Neural crest cell (in vitro differentiated cells): ENCODE measurements at places on chromosomes 3 and 15. TPM values are rescaled to one million over a fixed set of nuclear protein-coding genes. Genes with fewer than 3 reads are reported as not detected.

- H3K27me3 ChIP-seq: no peaks in the 10 kb centered on the region
- no peak overlapping the region for H3K27ac ChIP-seq
- H3K4me3 ChIP-seq: no peak overlapping the region
- DNase-seq: peak; percentile 67
- H3K36me3 ChIP-seq: peaks cover 4% of the 10 kb centered on the region
These were observed 28.3 kb downstream of the IDH3A start for GRCh38 chr15:78177447-78177873.

GRCh38 chr3:112061152-112061551 lies 25.0 kb upstream of the C3orf52 start:
- H3K4me1 ChIP-seq: no peaks in the 10 kb centered on the region
- no peaks in the 10 kb centered on the region for H3K36me3 ChIP-seq
- H3K27me3 ChIP-seq: no peaks in the 10 kb centered on the region
- H3K27ac ChIP-seq: no peak overlapping the region
- DNase-seq: no peak
- no peak overlapping the region for H3K4me3 ChIP-seq

- no peak overlapping the region for H3K27ac ChIP-seq
- peaks cover 15% of the 10 kb centered on the region for H3K4me1 ChIP-seq
- no peaks in the 10 kb centered on the region for H3K27me3 ChIP-seq
- H3K4me3 ChIP-seq: no peak overlapping the region
- DNase-seq: no peak
- no peaks in the 10 kb centered on the region for H3K36me3 ChIP-seq
These were observed 218.5 kb upstream of the TTC14 start for GRCh38 chr3:180383332-180384020.

Gene FGD5
- total RNA-seq: 0.27 and 0.61 TPM in 2 replicates

Gene SPRED1
- 40.0 and 44.2 TPM in 2 replicates for total RNA-seq

Gene CLPX
- 42.0 and 42.2 TPM in 2 replicates for total RNA-seq

Gene MRAS
- total RNA-seq: 24.7 and 27.0 TPM in 2 replicates

Gene SCAANT1
- not detected in 2 replicates for total RNA-seq

- no peak for DNase-seq
- no peak overlapping the region for H3K27ac ChIP-seq
- H3K4me3 ChIP-seq: no peak overlapping the region
- H3K4me1 ChIP-seq: peaks cover 3% of the 10 kb centered on the region
These were observed 158.6 kb downstream of the ADAM10 start for GRCh38 chr15:58590926-58591325.

GRCh38 chr3:137769322-137770065 lies 5.4 kb downstream of the SOX14 start:
- H3K4me3 ChIP-seq: peak overlapping the region; percentile 19
- DNase-seq: no peak
- H3K27me3 ChIP-seq: peaks cover 100% of the 10 kb centered on the region
- H3K36me3 ChIP-seq: no peaks in the 10 kb centered on the region
- no peak overlapping the region for H3K27ac ChIP-seq

- no peak for DNase-seq
- no peak overlapping the region for H3K27ac ChIP-seq
- no peaks in the 10 kb centered on the region for H3K36me3 ChIP-seq
- no peak overlapping the region for H3K4me3 ChIP-seq
These were observed 104.3 kb downstream of the CPN2 start for GRCh38 chr3:194246709-194247349.

- H3K4me1 ChIP-seq: peaks cover 16% of the 10 kb centered on the region
- H3K27me3 ChIP-seq: no peaks in the 10 kb centered on the region
- H3K27ac ChIP-seq: no peak overlapping the region
- H3K4me3 ChIP-seq: no peak overlapping the region
These were observed 318.9 kb upstream of the CHRM5 start for GRCh38 chr15:33649217-33649933.

GRCh38 chr15:40069178-40070165 lies 30.5 kb upstream of the SRP14 start:
- DNase-seq: no peak
- no peak overlapping the region for H3K27ac ChIP-seq
- H3K27me3 ChIP-seq: no peaks in the 10 kb centered on the region

DNA sequence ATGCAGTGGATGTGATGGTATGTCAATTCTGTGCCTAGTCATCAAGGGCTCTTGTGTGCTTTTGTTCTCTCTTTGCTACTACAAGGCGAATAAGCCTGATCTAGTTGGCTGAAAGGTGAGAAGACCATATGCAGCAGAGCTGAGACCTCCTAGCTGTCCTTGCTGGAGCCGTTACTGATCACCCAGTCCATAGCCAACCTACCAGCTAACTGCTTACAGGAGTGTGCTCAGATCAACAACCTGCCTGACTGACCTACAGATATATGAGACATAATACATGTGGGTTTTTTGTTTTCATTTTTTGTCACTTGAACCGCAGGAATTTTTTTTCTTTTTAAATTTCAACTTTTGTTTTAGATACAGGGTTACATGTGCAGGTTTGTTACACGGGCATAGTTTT lies 22.8 kb downstream of the OXSM start:
- no peak overlapping the region for H3K27ac ChIP-seq
- no peaks in the 10 kb centered on the region for H3K27me3 ChIP-seq
- DNase-seq: no peak
- H3K36me3 ChIP-seq: no peaks in the 10 kb centered on the region

Gene DUOX1
- total RNA-seq: not detected in 2 replicates

DNA sequence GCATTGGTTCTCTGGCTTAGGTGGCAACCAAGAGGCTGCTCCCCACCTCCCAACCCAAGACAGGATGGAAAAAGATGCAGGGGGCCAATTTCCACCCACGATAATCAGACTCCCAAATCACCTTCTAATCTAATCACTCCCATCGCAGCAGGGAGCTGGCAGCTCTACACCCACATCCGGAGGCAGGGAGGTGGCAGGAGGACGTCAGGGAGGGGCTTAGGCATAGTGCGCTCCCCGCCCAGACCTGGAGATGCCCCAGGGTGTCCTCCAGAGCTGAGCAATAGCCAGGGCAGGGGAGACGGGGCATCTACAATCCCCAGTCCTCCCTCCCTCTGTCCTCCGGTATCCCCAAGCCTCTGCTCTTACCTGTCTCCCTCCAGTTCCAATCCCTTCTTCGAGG lies 70.5 kb upstream of the SEC13 start:
- no peaks in the 10 kb centered on the region for H3K27me3 ChIP-seq
- DNase-seq: no peak
- no peak overlapping the region for H3K4me3 ChIP-seq
- H3K4me1 ChIP-seq: no peaks in the 10 kb centered on the region

GRCh38 chr15:101486696-101487459 lies 2.6 kb downstream of the PCSK6 start:
- peak overlapping the region; percentile 2 for H3K4me3 ChIP-seq
- H3K36me3 ChIP-seq: no peaks in the 10 kb centered on the region
- no peaks in the 10 kb centered on the region for H3K4me1 ChIP-seq
- DNase-seq: no peak
- peaks cover 51% of the 10 kb centered on the region for H3K27me3 ChIP-seq

DNA sequence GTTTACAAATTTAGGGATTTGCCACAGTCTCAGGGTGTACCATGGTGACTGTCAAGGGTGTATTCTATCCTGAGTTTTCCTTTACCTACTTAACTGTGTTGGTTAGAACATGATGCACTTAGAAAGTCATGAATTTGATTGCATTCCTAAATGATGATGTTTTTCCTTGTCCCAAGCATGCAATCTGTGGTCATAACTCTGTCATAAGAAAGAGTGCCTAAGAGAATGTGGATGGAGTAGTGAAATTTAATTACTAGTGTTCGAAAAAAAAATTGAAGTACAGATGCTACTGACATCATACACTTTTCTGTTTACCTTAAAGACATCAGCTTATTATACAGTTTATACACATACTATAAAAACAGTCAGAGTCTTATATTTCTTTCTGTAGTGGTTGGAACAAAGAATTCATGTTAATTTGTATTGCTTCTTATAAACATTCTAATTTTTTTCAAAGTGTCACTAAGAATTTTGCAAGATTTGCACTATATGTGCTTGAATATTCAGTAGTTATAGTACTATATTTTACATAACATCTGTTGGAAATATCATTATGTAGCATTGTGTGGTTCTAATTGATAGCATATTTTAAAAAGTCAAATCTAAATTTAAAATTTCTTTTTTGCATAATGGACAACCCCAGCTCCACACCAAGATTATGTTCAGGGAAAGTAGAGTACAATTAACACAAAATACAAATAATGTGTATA lies 231.3 kb upstream of the KCNMB2 start:
- peaks cover 9% of the 10 kb centered on the region for H3K4me1 ChIP-seq
- H3K27me3 ChIP-seq: no peaks in the 10 kb centered on the region
- no peak for DNase-seq
- H3K4me3 ChIP-seq: no peak overlapping the region

Gene USF3
- total RNA-seq: 18.3 and 19.7 TPM in 2 replicates

Gene KCNMB3
- 3.1 and 3.3 TPM in 2 replicates for total RNA-seq

DNA sequence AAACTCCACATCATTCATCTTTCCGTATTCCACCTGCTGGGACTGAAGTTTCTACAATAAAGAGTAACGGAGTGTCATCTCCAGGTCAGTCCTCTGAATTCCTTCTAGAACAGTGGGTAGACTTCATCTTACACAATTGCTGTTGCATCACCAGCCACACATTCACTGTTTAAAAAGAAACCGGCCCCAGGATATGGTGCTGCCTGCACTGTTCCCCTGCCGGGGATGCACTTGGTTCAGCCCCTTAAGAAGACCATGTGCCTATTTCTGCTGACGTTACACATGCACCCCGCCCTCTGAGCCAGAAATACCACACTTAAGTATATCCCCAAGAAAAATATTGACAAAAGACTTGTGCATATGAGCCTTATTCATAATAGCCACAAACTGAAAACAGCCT lies 233.4 kb downstream of the FEZF2 start:
- peaks cover 19% of the 10 kb centered on the region for H3K36me3 ChIP-seq
- no peak for DNase-seq
- H3K4me3 ChIP-seq: no peak overlapping the region
- H3K27ac ChIP-seq: no peak overlapping the region
- no peaks in the 10 kb centered on the region for H3K27me3 ChIP-seq

GRCh38 chr3:104018541-104018940 lies 1348.2 kb upstream of the ALCAM start:
- no peak overlapping the region for H3K4me3 ChIP-seq
- no peaks in the 10 kb centered on the region for H3K27me3 ChIP-seq
- no peaks in the 10 kb centered on the region for H3K4me1 ChIP-seq
- DNase-seq: no peak
- peaks cover 2% of the 10 kb centered on the region for H3K36me3 ChIP-seq

GRCh38 chr15:57319226-57319918 lies 56.9 kb upstream of the CGNL1 start:
- no peaks in the 10 kb centered on the region for H3K27me3 ChIP-seq
- DNase-seq: no peak
- H3K27ac ChIP-seq: no peak overlapping the region

- H3K27ac ChIP-seq: peak within 1 kb of the TSS; percentile 98
- H3K27me3 ChIP-seq: peaks cover 3% of the 10 kb centered on the region
- peak within 1 kb of the TSS; percentile 93 for H3K4me3 ChIP-seq
- H3K36me3 ChIP-seq: peaks cover 15% of the 10 kb centered on the region
These were observed at the start of gene SOX2 for GRCh38 chr3:181711325-181712135. Gene SOX2 (plus strand): TSS chr3:181711925. CDS start chr3:181712361, 436 bp downstream.

- no peaks in the 10 kb centered on the region for H3K36me3 ChIP-seq
- H3K4me3 ChIP-seq: no peak overlapping the region
- H3K27ac ChIP-seq: no peak overlapping the region
- no peaks in the 10 kb centered on the region for H3K27me3 ChIP-seq
These were observed 74.9 kb downstream of the SEMA6D start for GRCh38 chr15:47792231-47792630.

Gene CEMIP
- 0.30 and 0.33 TPM in 2 replicates for total RNA-seq
